Liver (tissue), 10 donors: ENCODE measurements at places on chromosomes 1 and 21. TPM values are rescaled to one million over a fixed set of nuclear protein-coding genes. Genes with fewer than 3 reads are reported as not detected.

MIXL1 gene
- polyA plus RNA-seq: not detected

SPRR3 gene
- 0.61 TPM for polyA plus RNA-seq

LCE3E gene
- polyA plus RNA-seq: not detected

CCDC27 gene
- not detected for polyA plus RNA-seq

C1orf105 gene
- polyA plus RNA-seq: not detected

PSRC1 gene
- polyA plus RNA-seq: 1.4 TPM

STRIP1 gene
- 5.8 TPM for polyA plus RNA-seq

DNA sequence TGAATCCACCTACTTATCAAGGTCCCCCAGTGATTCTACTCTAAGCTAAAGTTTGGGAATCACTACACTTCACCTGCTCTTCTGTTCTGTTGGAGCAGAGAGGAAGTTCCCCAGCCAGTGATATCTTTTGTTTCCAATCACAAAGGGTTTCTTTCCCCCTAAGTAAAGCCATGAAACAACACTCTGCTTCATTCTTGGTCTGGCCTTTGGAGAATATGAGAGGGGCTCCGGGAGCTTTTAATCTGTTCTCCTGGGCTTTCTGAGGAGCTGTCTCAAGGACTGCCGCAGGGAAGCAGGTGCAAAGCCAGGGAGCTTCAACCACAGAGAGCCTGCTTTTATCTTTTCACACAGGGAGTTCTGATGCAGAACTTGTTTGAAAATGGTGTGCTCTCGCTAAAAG is 10.1 kb upstream of the SLAMF9 start:
- no peak for DNase-seq

DNA sequence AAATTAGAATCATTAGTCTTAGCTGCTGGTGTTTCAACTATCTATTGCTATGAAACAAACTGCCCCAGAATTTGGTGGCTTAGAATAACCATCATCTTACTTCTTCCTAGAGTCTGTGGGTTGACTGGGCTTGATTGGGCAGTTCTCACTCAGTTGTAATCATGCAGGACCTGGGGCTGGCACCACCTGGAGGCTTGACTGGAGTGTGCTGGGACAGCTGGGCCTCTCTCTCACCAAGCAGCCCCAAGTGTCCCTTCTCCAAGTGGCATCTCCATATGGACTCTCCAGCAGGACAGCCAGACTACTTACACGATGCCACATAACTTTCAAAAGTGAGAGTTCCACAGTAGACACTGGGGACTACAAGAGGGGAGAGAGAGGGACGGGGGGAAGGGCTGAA is 140.3 kb upstream of the ATP1B1 start:
- DNase-seq: no peak

- DNase-seq: no peak
Observed at GRCh38 chr1:92017656-92018055, 12.1 kb upstream of the EPHX4 start.

DNA sequence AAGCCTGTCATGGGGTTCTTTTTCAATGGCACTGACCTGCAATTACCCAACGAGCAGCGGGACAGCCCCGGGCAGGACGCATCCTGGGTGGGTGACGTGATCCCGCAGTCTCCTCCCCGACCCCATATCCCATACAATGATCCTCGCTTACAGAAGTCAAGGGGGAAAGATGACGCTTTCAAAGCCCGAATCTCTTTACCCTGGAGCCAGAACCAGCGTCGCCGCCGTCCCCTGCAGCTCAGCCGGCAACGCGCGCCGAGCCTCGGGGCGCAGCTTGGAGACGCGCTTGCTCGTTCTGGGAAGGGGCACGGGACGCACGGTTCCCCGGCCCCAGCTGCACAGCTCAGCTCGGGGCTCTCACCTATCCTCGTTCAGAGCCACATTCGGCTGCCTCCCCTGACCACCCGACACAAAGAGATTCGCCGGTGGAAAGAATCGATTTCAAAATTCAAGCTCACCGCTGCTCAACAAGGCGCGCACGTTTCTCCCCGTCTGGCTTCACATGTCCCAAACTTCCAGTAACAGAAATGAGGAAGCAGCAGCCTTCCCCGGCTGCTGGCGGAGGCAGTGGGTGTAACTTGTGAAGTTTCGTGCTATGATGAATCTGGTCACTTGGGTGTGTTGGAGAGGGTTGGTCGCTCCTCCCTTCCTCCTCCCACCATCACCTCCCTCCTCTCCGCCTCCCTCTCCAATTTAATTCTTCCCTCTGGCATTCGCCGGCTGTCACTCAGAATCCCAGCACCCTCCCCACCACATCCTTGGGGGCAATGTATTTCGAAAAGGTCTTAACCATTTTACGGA is at the start of gene TIAM1:
Gene TIAM1 (minus strand): TSS at position 582 of the 801 bp plus-strand sequence. CDS start 77,289 bp downstream, outside the sequence.
- DNase-seq: no peak

GRCh38 chr1:212665241-212666115 is 34.2 kb downstream of the BATF3 start:
- peak; percentile 80 for DNase-seq

- DNase-seq: no peak
Observed at GRCh38 chr1:96510391-96510790, 211.2 kb upstream of the PTBP2 start.
